ENCODE measurements at places on chromosomes 5 and 9. TPM values are rescaled to one million over a fixed set of nuclear protein-coding genes. Genes with fewer than 3 reads are reported as not detected.

Gene FOXD4L3
- not detected for total RNA-seq

Gene MED27
- total RNA-seq = 32.3 TPM

Gene SHC3
- total RNA-seq = 0.04 TPM

Gene TMEM171
- 1.6 TPM for total RNA-seq

Gene NR3C1
- total RNA-seq = 23.6 TPM
